ENCODE measurements at places on chromosomes 12 and 14.
A peak's percentile ranks its signal among the peaks of the same experiment; 100 is the strongest.

- no peak for DNase-seq
These were observed 195.9 kb upstream of the PLEKHG7 start for GRCh38 chr12:92506891-92507290.

- peak; percentile 33 for DNase-seq
These were observed 1.7 kb upstream of the DUSP6 start for GRCh38 chr12:89353823-89354611.

- no peak for DNase-seq
These were observed 116.7 kb downstream of the PRKCH start for GRCh38 chr14:61438036-61438435.

DNA sequence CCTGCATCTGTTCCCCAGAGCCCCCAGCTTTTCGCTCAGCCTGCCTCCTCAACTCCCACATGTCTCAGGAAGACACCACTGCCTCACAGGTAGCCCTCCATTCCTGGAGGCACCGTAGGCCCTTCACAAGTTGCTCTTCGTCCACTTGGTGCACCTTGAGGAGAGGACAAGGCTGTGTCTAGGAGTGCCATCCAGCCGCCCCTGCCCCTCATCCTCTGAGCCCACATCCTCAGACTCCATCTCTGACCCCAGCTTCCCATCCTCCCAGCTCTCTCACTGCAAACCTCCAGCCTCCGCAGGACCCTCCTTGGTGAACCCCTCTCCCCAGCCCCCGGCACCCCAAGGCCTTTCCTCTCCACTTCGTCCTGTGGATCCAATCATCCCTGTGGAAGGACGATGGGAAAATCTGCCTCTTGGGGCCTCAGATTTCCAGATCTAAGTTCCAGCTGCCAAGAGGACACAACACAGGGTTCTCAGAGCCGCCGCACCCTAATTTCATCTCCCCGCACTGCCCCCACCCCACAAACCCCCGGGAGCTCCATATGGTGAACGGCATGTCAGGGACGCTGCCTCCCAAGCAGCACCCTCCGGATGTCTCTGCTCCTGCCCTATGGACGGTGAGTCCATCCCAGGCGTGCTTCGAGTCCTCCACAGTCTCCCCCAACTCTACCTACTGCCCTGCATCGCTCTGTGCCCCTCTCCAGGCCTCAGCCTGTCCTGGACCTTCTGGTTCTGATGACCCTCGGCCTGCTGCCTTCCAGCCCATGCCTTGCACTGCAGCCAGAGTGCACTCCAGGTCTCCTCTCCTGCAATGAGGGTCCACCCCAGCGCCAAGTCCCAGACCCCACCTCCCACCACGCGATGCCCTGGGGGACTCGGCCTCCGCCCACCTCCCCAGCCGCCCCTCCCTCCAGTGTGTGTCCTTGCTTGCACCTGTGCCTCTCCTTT is 314.1 kb upstream of the DIO3 start:
- no peak for DNase-seq

GRCh38 chr12:66698558-66698957 is 19.7 kb upstream of the GRIP1 start:
- no peak for DNase-seq

All from activated gamma-delta T cell treated with anti-CD3 and anti-CD28 coated beads, Interleukin-2, amount 50 U/mL, for 16 hours (primary cell).